ENCODE measurements at places on chromosomes 4 and X.

- no peak for DNase-seq
Observed at GRCh38 chr4:76486588-76487276, 51.7 kb downstream of the SHROOM3 start.

GRCh38 chr4:4788573-4788972 is 70.9 kb upstream of the MSX1 start:
- no peak for DNase-seq

- no peak for DNase-seq
Observed at GRCh38 chrX:118652717-118653116, 74.7 kb upstream of the IL13RA1 start.

GRCh38 chr4:81019006-81019405 is 11.5 kb upstream of the BMP3 start:
- DNase-seq, result no peak

- DNase-seq, result no peak
Observed at GRCh38 chr4:148196164-148196563, 246.1 kb downstream of the NR3C2 start.

DNA sequence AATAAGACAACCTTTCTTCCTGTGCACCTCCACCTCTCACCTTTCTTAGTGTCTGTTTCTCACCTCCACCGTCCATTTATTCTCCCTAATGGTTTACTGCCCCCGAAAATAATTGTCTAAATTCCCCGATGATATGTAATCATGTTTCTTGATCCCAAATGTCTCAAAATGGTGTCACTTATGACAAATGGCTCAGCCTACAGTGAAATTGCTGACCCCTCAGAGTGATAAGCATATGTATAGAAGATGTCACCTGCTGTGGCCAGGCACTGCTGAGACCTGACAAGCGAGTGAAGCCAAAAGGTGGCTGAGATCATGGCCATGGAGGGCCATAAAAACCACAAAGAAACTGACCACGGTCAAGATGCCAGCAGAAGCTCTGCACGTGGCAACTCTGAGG is 35.7 kb downstream of the MSL3 start:
- DNase-seq, result no peak

- DNase-seq, result no peak
Observed at GRCh38 chr4:119314356-119314755, 7.6 kb downstream of the FABP2 start.

- no peak for DNase-seq
Observed at GRCh38 chrX:120672841-120673530, 43.1 kb upstream of the C1GALT1C1 start.

- DNase-seq, result no peak
Observed at GRCh38 chr4:79385641-79386040, 22.4 kb downstream of the GK2 start.

GRCh38 chr4:159141193-159141592 is 38.3 kb downstream of the RAPGEF2 start:
- no peak for DNase-seq

DNA sequence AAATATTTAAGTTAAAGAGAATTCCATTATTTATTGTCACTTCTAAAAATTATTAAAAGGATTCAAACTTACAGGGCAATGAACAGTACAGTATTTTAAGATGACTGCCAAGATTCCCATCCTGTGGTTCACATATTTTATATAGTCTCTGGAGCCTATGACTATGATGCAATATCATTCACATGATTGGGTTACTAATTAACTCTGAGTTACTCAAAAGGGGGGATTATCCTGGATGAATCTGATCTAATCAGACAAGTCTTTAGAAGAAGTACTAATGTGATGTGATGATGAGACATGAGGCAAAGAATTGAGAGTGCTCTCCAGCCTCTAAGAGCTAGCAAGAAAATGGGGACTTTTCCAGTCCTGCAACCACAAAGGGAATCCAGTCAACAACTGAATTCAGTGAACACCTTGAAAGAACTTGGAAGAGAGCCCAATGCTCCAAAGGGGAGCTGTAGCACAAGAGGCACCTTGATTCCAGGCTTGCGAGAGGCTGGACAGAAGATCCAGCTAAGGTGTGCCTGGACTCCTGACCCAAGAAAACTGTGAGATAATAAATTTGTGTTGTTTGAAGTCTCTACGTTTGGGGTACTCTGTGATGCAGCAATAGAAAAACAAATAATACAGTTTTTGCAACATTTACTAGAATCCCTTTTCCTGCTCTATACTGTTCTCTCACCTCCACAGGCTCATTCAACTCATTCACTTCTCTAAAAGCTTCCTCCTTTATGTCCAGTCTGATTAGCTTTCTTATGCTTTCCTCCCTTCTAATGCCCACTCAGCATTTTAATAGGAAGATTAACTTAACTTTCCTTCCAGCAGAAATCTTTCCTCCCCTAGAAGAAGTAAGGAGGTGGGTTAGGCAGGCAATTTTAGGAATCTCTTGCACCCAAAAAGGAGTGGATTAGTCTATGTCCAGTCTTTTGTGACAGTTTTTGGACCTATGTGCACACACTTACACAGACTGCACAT is 133.8 kb upstream of the LCORL start:
- no peak for DNase-seq

DNA sequence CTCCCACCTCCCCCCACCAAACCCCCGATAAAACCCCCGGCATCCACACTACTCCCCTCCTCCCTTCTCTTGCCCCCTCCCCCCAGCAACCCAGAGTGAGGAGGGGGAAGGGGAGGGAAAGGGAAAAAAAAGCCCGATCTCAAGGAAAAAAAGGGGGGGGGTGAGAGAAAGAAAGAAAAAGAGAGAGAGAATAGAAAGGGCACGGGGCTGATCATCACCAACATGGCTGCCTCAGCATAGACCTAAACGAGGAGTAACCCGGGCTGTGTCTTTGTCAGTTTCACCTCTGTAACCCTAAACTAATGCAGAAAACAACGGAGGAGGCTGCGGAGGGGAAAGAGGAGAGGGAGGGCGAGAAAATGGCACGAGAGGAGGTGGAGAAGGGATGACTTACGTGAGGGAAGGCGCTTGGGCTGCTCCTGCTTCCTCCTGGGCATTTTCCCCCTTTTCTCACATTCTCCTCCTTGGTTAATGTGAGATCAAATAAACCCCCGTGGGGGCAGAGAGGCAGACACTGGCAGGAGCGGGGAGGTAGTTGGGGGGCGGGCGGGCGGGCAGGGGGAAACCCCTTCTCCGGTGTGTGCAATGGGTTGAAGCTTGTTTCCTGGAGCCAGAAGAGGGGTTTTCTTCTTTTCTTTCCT is 532 bp downstream of the ZNF827 start:
- no peak for DNase-seq

DNA sequence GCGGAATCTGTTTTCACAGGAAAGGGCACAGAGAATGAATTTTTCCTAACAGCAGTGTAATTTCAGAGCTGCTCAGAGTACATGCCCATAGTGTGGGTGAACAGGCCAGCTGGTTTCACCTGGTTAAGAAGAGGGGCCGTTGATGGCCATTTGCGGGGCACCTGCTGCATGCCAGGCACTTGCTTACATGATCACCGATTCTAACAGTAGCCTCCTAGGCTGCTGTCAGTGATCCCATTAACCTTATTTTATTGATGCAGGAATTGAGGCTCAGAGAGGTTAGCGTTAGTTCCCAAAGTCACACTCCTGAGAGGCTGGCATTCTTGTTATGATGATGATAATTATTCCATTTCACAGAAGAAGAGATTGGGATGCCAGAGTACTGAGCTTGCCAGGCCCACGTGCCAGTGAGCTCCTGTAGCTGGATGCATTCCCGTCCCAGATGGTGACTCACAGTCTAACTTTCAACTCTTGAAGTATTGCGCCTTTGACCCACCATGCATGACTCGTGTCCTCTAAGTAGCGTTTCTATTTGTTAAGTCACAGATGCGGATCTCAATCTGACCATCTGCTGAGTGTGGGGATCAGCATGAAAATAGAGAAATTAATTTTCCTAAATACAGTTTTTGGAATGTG is 76.5 kb downstream of the PSAPL1 start:
- no peak for DNase-seq

GRCh38 chrX:154751203-154751668 is 359 bp upstream of the GAB3 start:
- DNase-seq, result no peak

- DNase-seq, result no peak
Observed at GRCh38 chr4:146482788-146483187, 39.0 kb downstream of the SLC10A7 start.

DNA sequence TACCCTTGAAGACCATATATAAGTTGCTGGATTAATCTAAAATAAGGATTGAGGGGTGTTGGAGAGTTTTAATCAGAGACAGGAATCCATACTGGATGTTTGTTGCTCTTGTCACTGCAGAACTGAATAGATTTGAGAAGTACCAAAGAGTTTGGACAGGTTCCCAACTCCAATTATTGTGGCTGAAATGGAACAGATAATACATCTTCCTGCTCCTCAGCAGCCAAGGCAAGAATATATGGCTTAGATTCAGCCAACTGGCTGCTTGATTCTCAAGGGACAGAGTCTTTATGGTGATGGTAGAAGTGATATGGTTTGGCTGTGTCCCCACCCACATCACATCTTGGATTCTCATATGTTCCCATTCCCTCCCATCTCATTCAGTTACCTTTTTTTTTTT is 97.0 kb upstream of the PDHA2 start:
- DNase-seq, result no peak

- no peak for DNase-seq
Observed at GRCh38 chr4:108937066-108937465, 174.2 kb upstream of the ETNPPL start.

DNA sequence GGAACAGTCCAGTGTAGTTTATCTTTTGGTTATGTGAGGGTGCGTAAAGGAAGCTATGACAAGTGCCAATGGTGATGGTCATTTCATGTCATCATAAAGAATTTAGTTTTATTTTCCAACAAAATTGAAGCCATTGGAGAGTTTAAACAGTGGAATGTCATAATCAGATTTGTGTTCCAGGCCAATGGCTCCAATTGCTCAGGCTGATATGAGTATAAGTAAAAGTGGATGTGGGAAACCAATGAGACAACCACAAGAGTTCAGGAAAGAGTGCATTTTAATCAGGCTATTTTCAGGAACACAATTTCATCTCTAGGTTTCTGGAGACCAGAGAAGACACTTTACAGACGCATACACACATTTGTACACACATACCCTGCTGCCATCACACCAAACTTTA is 20.7 kb downstream of the SPANXC start:
- no peak for DNase-seq

DNA sequence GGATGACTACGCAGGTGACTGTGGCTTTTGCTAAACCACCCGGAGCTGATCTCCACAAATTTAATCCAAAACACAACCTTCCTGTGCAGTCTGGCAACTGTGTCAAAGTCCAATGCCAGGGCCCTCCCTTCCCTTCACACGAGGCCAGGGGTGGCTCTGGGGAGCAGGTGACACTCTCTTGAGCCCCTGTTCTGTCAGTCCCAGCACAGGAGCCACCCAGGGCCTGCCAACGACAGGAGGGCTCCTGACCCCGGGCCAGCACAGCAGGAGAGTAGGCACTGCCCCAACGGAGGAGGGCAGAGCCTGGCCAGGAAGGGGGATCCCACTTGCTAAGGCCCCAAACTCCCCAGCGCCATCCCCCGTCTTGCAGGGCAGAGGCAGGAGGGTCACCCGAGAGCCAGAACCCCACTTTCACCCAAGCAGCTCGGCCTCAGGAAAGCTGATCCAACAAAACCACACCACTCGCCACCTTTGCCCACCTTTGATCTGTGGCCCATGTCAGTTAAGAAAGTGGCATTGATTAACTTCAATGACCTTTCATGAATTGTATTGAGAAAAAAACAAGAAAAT is 44.7 kb downstream of the FAM53A start:
- DNase-seq, result no peak

- no peak for DNase-seq
Observed at GRCh38 chr4:24321131-24321530, 263.2 kb downstream of the DHX15 start.

DNA sequence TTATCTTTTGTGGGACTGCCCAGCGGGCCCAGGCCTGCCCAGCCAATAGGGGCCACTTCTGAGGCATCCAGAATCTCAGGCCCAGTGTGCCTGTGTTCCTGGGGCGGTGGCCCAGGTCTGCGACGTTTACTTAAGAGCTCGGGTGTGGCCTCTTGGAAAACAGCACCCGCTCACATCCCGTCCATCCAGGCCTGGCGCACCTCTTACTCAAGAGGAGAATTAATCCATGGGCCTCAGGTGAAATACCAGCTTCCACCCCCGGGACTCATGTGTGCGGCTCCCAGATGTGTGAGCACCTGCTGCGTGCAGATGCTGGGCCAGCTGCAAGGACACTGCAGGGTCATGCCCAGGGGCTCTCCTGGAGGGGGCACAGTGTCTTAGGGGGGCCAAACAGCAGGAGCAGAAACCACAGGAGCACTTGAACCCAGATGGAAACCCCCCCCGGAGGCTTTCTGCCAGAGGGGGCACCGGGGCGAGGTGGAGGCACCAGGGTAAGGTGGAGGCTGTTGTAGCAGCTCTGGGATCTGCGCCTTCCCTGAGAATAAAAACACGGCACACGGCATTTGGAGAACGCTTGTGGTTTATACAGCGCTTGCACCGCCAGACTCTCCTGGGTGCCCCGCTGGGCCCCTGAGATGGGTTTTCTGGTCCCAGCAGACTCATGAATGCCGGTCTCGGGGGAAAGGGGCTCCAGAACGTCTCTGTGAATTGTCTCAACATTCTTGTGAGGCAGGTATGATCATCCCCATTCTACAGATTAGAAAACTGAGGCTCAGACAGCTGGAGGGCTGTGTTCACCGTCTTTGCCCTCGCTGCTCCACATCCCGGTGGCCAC is 2.8 kb downstream of the PSAPL1 start:
- DNase-seq, result no peak

DNA sequence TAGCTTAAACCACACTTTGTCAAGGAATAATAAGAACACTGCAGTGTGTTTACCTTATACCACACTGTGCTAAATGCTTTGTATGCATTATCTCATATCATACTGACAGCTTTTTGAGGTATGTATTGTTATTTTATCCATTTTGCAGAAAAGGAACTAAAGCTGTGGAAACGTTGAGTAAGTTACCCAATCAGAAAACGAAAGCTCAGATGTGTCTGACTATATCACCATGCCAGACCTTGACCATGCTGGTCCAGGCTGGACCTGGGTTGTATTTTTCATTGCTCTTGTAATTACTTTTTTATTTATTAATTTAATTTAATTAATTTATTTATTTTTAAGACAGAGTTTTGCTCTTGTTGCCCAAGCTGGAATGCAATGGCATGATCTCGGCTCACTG is 2.1 kb downstream of the HSD17B11 start:
- DNase-seq, result no peak

GRCh38 chrX:73758250-73758649 is 195.3 kb downstream of the CHIC1 start:
- no peak for DNase-seq

- DNase-seq, result no peak
Observed at GRCh38 chrX:115214151-115214550, 19.7 kb downstream of the LRCH2 start.

GRCh38 chrX:63889001-63889400 is 104.0 kb upstream of the ARHGEF9 start:
- DNase-seq, result no peak

- no peak for DNase-seq
Observed at GRCh38 chrX:144946666-144947065, 300.6 kb upstream of the SPANXN1 start.

- no peak for DNase-seq
Observed at GRCh38 chr4:71303850-71304249, 35.0 kb upstream of the SLC4A4 start.

DNA sequence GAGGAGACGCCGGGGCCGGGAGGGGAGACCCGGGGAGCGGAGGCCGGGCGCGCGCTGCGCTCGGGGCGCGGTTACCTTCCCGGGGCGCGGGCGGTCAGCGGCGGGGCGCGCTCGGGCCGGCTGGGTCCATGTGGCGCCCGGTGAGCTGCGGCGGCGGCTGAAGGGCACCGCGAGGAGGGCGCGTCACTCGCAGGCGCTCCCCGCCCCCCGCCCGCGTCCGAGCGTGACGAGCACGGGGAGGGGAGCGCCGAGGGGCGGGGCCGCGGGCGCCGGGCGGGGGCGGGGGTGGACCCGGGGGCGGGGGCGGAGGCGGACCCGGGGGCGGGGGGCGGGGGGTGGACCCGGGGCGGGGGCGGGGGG is at the start of gene CPLX1:
TSS of gene CPLX1 (minus strand) at position 159 of the 360 bp plus-strand sequence. CDS start 1,607 bp downstream, outside the sequence.
- no peak for DNase-seq

Data from activated CD4-positive, CD25-positive, alpha-beta regulatory T cell (primary cell).